Activated CD4-positive, alpha-beta T cell treated with anti-CD3 and anti-CD28 coated beads, Interleukin-2, amount 50 U/mL, for 24 hours (primary cell): ENCODE measurements at places on chromosomes 6 and 20.

DNA sequence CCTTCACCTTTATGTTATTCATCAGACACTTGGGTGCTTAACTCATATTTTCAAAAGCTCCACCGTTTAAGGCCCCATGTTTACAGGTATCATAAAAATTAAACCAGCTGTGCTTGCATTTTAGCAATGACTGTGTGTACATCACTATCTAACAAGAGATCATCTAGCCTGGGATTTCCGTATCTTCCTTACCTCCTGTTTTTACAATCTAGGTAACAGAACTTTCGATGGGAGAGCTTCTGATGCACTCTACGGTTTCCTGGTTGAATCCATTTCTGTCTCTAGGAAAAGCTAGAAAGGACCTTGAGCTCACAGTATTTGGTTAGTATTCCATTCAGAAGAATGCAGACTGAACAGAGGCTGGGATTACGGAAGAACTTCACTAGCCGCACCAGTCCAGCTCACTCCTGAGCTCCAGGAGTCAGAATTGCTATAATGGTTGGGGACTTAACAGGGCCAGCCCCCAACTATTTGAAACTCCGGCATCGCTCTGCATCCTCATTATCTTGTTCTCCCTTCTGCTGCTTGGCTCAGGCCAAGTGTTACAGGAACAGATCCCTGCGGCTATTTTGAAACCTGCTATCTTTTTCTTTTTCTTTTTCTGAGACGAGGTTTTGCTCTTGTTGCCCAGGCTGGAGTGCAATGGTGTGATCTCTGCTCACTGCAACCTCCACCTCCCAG, 13.0 kb upstream of the CLDN20 start:
- no peak for DNase-seq

- DNase-seq = no peak
Measured at GRCh38 chr6:169725125-169726048, 1.1 kb upstream of the PHF10 start.

- no peak for DNase-seq
Measured at GRCh38 chr6:31356216-31356945, 598 bp downstream of the HLA-B start.

DNA sequence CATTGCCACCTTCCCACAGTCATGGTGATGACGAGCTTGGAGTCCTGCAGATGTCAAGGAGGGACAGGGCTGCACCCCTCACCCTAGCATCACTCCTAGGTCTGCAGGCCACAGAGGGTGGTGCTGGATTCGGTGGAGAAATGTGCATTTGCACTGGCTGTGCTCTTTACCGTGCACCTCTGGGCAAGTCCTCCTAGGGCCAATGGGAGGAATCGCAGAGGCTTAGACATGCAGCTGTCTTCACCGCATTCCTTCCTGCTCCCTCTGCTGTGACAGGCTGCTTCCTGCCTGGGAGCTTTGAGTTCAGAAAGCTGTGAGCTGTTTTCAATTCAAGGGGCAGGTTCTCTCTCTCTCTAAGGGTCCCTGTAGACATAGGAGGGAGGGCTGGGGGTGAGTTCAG, 85.1 kb downstream of the EDN3 start:
- DNase-seq = no peak

DNA sequence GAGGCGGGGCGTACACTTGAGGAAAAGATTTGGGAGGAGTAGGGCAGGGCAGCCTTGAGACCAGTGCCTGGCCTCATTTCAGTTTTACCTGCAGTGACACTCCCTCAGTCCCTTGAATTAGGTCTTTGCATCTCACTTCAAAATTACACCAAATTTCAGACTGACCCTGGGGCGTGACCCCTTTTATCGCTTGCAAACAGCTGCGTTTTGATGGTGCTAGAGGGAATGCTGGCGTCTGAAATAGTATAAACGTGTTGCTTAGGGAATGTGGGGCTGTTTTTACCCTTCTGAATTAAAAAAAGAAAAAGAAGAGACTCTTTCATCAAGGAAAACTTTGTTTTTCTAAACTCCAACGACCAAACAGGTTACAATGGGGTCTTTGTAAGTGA, 21.0 kb downstream of the COL9A1 start:
- no peak for DNase-seq
